ENCODE measurements at places on chromosomes 2 and 18. TPM values are rescaled to one million over a fixed set of nuclear protein-coding genes. Genes with fewer than 3 reads are reported as not detected.

DNA sequence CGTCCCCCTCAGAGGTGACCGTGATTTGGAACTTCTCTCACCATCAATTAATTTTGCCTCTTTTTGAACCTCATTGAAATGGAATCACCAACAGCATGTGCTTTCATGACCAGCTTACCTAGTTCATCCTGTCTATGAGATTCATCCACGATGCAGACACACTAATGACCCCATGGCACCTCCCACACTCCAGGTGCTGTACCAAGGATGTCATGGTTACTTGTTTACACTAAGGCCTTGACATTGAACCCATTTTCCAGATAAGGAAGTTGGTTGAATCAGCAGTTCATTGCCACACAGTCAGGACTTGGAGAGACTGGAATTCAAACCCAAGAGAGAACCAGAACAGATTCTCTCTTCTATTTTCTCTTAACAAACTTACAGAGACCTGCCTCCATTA, 139.0 kb downstream of the ZFP36L2 start:
- DNase-seq, result no peak

- no peak for DNase-seq
These were observed 28.8 kb upstream of the WDR75 start for GRCh38 chr2:189412330-189412953.

GRCh38 chr2:170843656-170844055, 27.0 kb downstream of the GAD1 start:
- peak; percentile 44 for DNase-seq

DNA sequence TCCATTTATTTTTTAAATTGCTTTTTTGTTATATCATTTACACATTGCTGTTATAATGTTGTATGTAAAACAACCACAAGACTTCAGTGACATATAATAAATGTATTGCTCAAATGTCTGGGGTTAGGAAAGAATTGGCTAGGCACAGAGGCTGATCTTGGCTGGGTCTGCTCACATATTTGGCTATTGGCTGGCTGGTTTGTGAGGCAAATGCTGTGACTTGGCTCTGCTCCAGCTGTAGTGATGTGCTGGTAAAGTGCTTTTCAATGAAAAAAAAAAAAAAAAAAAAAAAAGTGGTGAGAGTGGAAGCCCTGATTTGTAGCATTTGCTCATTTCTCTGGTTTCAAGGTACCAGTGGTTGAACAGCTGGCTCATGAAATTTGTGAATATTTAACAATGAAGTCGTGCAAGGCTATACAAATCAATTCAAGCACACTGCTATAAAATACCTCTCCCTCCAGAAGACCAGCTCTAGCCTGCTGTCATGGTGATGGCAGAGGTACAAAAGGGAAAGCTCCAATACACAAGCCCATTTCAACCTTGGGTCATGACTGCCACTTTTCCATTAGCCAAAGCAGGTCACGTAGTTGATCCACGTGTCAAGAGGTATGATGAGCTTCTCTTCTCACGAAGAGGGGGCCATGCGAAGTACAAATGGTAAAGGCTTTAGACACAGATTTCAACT, 43.7 kb upstream of the RIT2 start:
- no peak for DNase-seq

- no peak for DNase-seq
These were observed 755 bp downstream of the NEUROD1 start for GRCh38 chr2:181679544-181679979.

DNA sequence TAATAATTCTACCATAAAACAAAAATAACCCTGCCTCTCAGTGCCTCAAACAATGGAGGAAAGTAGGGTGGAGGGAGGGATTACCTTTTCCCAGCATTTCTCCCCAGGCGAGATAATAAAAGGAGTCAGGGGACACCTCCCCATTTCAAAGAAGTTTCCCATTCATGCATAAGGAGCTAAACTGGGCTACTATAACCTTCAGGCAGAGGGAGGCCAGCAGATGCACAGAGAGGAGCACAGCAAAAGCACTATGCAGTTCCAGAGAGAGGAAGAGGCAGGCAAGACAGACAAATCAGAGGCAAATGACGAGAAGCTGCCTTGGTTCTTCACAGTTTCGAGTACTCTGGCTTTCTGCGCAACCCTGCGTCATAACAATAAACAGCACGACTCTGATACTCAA, 17.4 kb downstream of the CFAP210 start:
- no peak for DNase-seq

GRCh38 chr2:148027822-148028221, 6.9 kb downstream of the MBD5 start:
- DNase-seq, result no peak

DNA sequence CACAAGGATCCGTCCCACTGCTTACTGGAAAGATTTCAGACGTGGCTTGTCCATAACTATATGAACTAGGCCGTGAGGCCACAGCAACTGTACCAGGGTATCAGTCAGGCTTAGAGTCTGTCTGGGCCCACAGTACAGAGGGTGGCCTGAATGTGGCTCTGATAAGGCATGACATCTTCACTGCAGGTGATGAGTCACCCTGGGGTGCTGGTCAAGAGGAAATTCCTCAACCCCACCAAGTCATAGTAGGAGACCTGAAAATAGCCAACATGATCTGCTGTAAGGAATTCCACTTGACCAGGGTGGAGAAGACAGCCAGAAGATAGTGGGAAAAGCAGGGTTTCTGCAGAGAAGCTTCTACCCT, 107.7 kb downstream of the INHBB start:
- DNase-seq, result peak; percentile 23

DNA sequence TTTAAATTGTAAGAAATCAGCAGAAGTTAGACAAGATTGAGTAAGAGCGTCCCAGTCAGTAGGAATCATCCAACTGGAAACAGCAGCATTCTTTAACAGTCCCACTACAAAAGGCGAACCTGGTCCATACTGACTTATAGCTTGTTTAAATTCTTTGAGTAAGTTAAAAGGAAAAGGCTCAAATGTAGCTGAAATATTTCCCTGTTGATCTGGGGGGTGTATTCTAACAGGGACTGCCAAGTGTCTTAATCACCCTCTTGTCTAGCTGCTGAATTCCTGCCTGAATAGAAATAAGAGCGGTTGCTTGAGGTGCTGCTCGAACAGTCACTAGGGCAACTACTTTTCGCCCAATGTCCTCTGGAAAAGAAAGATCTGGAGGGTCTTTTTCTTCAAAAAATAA, 56.4 kb upstream of the FMNL2 start:
- no peak for DNase-seq

DNA sequence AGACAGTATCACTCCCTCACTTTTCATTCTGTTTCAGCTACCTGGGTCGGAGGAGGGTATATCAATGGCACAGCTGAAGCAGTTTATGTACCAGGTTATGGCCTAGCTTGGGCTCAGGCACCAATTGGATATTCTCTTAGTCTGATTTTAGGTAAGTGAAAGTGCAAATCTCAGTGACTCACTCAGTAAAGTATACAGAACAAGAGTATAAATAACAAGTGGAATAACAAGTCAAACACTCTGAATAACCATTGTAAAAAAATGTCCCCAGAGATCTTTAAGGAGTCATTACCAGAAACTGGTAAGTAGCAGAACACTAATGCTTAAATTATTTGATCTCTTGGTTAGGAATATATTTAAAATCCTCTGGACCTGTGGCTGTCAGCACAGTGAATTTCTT, 5.7 kb downstream of the SLC5A7 start:
- no peak for DNase-seq

GRCh38 chr2:219671279-219671678, 43.8 kb downstream of the SLC4A3 start:
- DNase-seq, result no peak

GRCh38 chr2:47033102-47033880, 117.7 kb upstream of the MCFD2 start:
- no peak for DNase-seq

- DNase-seq, result no peak
These were observed 31.2 kb downstream of the ARHGAP25 start for GRCh38 chr2:68765739-68766375.

DNA sequence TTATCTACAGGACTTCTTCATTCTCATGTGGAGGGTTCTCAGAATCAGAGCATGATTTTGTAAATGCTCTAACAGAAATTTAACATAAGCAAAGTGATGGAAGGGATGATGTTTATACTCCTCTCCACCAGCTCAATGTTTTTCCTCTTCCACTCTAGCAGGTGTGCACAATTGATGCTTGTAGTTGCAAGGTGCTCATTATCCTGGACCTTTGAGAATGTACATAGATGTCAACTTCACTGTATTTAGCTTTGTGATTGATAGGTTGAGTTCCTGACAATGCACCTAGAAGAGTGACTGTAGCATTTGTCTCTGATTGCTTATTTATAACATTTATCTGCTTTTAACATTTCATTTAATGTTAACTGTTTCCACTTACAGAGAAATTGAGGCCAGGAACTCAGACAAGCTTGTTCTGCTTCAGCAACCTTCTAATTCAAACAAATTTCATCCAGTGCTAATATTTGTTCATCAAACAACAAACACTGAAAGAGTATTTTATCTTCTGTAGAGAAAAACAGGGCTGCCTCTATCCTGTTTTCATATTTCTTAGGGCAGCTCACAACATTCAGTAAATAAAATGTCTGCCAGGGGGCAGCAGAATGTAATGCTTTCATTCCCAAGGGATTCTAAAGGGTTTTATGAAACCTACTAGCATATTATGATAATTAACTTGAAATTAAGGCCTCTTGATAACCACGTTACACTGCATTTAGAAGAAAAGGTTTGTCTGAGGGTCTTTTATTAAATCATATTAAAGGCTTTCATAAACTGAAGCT, 127.9 kb upstream of the NOL4 start:
- no peak for DNase-seq

GRCh38 chr18:36130883-36131653, 1.4 kb downstream of the ELP2 start:
- DNase-seq, result no peak

GRCh38 chr2:151053661-151053990, 208.0 kb downstream of the RBM43 start:
- DNase-seq, result no peak

DNA sequence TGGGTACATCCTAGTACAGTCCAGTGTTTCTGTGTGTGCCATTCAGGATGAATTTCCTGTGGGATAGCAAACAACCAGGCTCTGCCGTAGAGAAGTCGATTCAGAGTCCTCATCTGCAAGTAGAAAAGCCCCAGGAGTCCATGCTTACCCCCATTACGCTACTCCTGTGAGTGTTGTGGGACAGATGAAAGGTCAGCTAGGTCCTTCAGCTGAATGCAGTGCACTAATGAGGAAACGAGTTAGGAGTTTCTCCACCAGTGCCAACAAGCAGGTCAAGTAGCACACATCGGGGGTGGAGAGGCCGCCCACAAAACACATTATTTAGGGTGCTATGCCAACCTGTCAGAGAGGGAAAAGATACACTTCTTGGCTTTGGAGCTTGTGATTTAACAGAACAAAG, 2.5 kb upstream of the GPR39 start:
- DNase-seq, result no peak

GRCh38 chr2:126888046-126888445, 10.6 kb upstream of the TEX51 start:
- DNase-seq, result no peak

The GLB1L gene
- total RNA-seq, result 19.8 TPM

The CRYGD gene
- total RNA-seq, result not detected

The MOGAT1 gene
- not detected for total RNA-seq

The SLC14A1 gene
- total RNA-seq, result not detected

The IL1A gene
- 2.4 TPM for total RNA-seq

The OSBPL6 gene
- total RNA-seq, result 3.8 TPM

The RAX gene
- total RNA-seq, result not detected

The NTSR2 gene
- total RNA-seq, result not detected

Measured in kidney epithelial cell (primary cell).